ENCODE measurements at places on chromosomes 5 and 9.
A peak's percentile ranks its signal among the peaks of the same experiment; 100 is the strongest.

DNA sequence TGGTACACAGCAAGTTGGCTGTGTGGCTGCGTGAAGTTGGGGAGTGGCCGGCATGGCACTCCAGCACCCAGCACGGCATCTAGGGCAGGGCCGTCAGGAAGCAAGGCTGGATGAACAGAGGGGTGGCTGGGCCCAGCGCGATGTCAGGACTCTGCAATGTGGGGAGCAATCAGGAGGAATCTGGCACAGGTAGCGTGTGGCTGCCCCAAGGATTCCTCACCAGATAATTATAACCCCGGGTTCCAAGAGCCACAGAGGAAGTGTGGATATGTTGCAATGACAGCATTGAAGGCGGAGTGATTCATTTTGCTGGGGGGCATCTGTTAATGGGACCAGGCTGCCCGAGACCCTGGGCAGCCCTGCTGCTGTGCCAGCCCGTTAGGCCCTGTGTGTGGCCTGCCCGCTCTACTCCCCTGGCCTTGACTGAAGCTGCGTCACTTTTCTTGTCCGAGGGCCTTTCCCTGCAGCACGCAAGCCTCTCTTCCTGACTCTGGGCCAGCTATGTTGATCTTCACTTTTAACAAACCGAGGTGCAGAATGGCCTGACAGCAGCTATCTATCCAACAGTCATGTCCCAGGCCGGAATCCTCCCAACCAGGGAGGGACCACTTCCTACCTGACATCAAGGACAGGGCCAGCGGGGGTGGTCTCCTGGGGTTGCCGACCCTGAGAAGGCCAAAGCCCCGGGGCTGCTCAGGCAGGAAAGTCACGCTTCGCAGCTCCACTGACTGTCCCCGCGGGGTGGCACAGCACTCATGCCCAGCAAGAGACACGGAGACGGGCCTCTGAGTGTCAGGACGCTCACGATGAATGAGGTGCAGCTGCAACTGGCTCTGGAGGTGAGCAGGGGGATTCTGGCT lies 118.0 kb upstream of the PHYKPL start:
- no peak for DNase-seq

DNA sequence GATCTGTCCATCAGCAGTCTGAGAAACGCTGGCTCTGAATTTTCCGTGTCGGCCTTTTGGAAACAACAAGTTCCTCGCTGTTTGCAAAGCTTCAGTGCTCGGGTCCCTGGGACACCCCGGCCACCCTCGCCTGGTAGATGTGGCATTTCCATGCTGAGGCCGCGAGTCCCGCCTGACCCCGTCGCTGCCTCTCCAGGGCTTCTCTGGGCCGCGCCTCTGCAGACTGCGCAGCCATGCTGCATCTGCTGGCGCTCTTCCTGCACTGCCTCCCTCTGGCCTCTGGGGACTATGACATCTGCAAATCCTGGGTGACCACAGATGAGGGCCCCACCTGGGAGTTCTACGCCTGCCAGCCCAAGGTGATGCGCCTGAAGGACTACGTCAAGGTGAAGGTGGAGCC lies 4.7 kb downstream of the NTNG2 start:
- no peak for DNase-seq

DNA sequence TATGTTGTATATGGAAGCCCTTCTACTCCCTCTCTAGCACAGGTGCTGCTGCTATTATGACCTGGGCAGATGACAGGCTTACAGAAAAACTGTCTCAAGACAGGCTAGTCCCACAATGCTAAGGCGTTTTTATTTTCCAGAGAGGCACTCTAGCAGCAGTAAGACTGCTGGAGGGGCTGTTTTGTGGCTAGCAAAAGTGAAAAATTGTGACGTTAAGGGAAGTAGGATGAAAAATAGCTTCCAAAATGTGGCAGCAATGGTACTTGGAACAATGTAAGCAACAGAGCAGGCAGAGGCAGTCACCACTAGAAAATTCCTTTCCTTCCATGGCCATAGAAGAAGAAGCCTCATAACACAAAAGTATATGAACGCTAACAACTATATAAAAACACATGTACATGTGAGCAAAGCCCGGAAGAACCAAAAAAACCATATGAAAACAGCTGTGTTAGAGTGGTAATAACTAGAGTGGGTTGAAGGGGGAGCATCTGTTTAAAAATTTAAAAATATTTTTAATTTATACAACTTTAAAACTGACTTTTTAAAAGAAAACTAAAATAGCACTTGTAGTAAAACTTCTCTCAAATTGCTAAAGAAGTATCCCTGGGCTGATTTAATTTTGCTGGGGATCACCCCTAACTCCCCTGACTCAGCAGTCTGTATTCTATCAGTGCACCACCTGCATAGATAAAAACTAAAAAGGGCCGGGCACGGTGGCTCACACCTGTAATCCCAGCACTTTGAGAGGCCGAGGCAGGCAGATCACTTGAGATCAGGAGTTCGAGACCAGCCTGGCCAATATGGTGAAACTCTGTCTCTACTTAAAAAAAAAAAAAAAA lies 30.6 kb downstream of the CLINT1 start:
- DNase-seq, result no peak

- no peak for DNase-seq
Measured at GRCh38 chr9:119026120-119026519, 343.1 kb downstream of the BRINP1 start.

DNA sequence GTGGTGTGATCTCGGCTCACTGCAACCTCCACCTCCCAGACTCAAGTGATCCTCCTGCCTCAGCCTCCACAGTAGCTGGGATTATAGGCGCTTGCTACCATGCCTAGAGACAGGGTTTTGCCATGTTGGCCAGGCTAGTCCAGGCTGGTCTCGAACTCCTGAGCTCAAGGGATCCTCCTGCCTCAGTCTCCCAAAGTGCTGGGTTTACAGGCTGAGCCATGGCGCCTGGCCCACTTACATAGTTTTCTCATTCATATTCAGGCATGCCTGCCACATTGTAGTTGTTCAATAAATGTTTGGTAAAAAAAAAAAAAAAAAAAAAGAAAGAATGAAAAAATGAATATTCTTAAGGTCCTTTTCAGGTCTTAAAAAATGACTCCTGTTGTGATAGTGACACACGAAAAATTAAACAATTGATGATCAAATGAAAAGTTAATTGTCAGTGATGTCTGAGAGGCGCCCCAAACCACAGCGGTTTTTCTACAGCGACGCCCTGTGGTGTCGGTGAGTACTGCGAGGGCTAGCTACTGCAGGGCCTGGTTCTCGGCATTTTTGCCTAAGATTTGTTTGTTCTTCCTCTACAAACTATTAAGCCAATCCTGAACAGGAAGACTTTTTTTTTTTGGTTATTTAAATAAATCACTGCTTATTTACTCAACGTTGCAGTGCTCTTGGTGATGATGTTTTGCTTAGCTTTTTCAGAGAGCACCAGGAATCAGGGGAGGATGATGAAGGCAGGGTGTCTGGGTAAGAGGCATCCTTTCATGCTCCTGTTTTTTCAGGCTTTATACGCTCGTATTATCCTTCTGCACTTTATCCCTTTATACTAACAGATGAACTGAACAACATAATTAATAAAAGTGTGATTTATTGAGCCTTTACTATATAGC lies 67.0 kb upstream of the DPYSL3 start:
- peak; percentile 27 for DNase-seq

DNA sequence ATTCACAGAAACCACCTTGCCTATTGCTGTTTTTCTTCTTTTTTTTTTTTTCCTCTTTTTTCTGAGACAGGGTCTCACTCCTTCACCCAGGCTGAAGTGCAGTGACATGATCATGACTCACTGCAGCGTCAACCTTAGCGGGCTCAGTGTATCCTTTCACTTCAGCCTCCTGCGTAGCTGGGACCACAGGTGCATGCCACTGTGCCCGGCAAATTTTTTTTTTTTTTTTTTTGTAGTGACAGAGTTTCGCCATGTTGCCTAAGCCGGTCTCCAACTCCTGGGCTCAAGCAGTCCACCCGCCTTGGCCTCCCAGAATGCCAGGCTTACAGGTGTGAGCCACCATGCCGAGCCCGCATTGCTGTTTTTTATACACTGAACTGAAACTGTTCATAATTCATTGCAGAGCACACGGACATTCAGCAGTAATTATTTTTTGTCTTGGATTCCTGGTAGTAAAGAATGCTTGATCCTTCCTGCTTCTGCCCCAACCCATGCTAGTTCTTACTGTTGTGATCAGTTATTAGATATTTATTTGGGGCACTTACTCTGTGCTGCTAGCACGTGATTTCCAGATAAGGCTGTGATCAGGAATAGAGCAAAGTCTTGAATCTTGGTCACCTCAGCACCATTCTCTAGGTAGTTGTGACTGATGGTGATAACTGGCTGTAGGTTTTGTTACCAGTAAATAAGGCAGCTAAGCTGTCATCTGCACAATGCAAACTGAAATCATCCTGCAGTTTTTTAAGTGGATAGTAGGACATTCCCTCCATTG lies 14.0 kb downstream of the MAP3K1 start:
- DNase-seq, result no peak

GRCh38 chr5:146883511-146883910 lies 5.0 kb upstream of the PPP2R2B start:
- DNase-seq, result no peak

DNA sequence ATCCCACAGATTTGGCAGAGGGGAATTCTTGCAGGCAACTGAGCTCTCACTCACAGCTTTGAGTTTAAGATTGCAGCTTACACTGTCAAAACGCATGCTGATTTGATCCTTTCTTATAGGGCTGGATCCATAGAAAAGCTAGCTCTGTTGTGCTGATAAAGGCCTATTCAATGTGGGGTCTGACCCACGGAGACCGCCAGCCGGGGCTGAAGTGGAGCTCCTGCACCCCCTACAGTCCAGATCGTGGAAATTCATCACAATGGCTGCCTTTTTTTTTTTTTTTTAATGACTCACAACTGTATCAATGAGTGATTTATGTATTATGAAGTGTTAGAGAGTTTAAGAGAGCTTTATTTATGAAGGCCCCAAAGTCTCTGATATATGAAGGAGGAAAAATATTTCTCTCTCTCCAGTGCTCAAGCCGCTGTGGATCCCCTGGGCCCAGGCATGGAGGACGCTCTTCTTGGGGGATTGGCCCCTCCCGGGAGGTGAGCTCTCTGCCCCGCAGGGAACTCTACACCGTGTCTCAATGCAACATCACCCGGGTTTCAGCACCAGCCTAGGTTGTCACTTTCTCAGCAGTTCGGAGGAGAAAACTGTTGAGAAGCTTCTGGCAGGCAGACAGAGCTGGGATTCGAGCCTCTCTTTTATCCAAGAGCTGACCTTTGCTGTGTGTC lies 700.2 kb downstream of the IRX1 start:
- no peak for DNase-seq

- no peak for DNase-seq
Measured at GRCh38 chr5:38883842-38884241, 38.0 kb downstream of the OSMR start.
